ENCODE measurements at places on chromosomes 1 and 21.

DNA sequence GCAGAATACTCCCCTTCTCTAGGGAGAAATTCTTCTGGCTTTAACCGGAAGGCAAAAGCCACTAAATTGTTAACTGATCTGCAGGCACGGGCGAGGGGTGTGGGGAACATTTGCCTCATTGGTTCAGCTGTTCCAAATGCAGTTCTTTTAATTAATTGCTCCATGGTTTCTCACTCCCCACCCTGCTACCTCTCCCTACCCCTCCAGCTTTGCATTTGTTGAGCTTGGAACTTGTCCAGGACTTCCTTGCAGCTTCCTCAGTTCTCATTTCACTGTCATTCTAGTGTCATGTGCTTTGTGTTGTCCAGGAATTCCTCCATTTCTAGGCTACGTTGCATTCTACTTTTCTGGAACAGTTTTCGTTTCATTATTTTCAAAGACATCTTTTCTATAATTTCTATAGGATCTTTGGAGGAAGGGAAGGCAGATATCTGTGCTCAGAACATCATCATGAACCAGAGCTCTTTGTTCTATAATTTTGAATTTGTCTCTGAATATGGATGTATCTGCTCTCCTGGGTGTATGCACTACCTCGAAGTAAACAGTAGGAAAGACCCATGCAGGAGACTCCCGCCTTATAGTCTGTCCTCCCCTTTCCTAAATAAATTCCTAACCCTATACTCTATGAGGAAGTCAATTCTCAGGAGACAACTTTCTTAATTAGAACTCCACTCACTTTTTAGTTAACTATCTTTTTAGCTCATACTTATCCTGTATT lies 132.4 kb upstream of the LMO4 start:
- no peak for DNase-seq

DNA sequence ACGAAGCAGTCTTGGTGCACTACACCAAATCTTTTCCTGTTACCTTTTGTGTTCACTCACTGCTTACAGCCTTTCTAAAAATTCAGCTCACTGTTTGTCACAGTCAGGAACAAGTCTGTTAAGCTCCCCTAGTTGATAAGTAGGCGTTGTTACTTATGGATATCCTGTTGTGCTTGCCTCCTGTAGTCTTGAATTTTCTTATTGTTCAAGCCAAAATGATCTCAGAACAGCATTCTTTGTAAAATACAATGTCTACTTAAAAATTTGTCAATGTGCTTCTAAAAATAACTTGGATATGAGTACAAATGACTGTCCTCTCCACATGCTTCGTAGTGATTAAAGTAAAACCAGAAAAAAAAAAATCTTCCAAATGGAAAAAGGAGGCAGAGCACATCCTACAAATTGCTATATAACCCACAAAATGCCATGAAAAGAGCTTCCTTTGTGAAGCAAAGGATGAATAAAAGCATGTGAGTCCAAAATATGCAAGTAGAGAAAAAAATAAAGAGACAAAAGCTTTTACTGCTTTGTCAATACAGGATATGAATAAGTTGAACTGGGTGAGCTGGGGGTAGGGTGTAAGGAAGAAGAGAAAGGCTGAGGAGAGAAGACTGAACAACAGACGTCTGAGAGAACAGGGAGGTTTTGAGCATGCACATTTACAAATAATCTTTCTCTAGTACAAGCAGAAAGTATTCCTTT lies 228.9 kb upstream of the ADGRL4 start:
- no peak for DNase-seq

- no peak for DNase-seq
Measured at GRCh38 chr1:11898831-11899467, 27.3 kb downstream of the KIAA2013 start.

GRCh38 chr1:107493111-107493716 lies 352.4 kb downstream of the NTNG1 start:
- no peak for DNase-seq

GRCh38 chr1:19209439-19209989 lies 552 bp downstream of the UBR4 start:
- no peak for DNase-seq

- no peak for DNase-seq
Measured at GRCh38 chr1:9166289-9167235, 37.7 kb upstream of the GPR157 start.

GRCh38 chr1:43441166-43441893 lies 12.4 kb downstream of the HYI start:
- DNase-seq, result no peak

DNA sequence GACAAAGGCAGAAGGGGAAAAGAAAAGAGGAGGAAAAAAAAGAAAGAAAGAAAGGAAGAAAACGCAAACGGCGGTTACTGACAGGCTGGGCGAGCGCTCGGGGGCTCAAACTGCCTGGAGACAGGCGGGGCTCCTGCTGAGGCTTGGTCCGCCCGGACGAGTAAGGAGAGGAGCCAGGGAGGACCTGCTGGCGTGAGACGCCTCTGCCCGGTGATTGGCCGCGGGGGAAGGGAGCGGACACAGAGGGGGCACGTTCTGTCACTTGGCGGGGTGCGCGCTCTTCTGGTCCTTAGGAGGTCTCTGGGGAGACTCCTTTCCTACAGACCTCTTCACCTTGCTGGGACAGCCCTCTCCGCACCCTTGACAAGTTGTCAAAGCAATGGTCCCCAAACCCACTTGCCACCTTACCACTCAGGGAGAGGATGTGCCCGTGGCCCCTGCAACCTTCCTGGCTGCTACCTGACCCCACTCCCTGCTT lies 791 bp upstream of the PIK3R3 start:
- DNase-seq, result no peak

GRCh38 chr1:92085727-92086126 lies 5.6 kb downstream of the BTBD8 start:
- no peak for DNase-seq

GRCh38 chr1:22325531-22326371 lies 125.9 kb upstream of the ZBTB40 start:
- no peak for DNase-seq

DNA sequence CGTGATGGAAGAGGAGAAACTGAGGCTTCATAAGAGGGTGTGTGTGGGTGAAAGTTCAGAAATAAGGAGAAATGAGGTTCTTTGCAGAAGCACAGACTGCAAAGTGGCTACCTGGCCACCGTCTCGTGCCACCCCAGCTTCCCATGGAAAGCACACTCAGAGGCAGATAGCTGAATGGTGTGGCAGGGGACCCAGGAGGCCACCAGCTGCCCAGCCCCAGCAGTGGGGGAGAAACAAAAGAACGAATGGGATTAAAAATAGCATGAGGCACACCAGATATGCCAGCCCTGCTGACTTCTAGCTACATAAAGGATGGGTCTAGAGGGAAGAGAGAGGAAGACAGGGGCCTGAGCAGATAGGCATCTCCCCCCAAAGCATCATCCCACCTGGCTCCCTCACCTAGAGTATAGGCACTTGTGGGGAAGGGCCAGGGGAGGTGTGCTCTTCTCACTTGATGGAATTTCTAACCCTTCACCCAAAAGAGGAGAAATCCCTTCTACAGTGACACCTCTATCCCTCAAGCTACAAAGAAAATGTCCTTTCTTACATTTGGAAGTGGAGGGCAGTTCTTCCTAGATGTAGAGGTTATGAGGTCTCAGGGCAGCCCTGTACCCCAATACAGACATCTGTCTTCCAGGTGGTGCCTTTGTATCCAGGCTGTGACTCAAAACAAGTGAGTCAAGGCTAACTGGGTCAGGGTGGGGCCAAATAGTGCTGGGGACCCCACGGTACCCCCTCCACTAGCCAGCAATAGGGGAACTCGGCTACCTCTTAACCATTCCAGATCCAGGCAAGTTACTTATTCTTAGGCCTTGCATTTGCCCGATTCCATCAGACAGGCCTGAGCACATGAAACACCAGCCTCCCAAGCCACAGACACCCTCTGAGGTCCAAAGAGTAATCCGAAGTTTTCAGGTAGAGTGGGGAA lies 3.5 kb downstream of the HDGF start:
- no peak for DNase-seq

- DNase-seq, result no peak
Measured at GRCh38 chr1:177585302-177586220, 384.3 kb downstream of the SEC16B start.

DNA sequence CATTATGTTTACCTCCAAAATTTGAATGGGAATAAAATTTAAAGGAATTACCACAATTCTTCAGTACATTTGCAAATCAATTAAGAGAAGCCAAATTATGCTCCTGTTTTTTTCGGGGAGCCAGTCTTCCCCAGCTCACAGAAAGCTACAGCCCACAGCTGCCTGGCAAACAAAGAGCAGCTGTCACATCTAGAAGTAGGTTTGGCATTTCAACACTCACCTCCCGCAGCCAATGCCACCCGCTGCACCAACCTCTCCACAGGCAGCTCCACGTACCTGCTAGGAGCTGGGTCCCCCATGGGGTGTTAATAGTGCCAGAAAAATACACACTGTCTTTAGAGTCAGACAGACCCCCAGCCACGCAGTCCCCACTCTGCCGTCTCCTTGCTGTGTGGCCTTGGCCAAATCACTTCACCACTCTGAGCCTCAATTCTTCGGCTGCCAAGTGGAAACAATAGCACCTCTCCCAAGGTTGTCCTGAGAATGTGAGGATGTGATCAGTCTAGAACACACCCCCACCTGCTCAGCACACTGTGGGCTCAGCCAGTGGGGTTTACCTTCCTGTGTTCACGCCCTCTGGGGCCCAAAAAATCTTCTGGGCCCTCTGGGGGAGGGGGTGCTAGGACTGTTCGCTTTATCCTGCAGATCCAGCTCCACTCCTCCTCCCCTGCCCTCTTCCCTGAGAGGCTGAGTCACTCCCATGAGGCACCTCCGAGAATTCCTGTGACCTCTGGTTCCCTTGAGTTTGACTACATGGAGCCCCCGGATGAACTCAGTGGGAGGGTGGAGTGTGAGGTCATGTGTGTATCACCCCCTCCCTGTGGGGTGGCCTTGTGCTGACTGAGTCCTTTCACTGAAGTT lies 204.3 kb upstream of the GRIK3 start:
- no peak for DNase-seq

DNA sequence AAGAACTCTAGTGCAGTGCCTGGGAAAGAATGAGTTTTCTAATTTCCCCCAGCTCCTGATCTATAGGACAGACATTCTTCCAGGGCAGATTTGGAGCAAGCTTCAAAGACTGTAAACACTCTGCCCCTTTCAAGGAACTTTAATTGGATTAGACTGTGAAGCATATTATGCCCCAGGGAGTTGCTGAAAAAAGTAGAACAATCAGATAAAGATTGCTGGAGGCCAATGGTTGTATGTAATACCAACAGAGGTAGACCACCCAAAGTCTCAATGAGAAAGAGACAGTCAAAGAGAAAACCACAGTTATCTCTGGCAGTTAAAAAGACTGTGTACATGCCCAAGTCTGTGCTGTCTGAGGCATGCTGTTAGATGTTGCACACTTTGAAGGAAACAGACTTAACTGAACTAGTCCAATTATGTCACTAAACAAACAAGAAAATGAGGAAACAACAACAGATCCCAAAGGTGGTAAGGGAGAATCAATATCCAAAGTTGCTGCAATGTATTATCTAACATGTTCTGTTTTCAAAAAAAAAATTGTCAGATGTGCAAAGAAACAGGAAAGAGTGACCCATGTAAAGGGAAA lies 24.4 kb downstream of the C4BPA start:
- no peak for DNase-seq

DNA sequence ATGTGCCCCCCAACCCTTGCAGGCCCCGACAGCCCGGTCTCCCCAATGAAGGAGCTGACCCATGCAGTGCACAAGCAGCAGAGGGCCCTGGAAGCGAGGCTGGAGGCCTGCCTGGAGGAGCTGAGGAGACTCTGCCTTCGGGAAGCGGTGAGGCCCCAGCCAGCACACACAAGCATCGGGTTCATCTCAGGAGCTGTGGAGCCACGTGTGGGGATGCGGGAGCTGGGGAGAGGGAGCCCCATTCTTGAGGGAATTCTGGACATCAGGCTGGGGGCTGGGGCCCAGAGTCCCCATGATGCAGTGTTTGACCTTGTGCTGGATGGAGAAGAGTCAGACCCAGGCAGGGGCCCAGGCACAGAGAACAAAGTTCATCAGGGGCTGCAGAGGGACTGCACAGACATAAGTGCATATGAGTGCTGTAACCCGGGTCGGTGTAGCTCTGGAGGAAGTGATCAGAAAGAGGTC lies 4.8 kb downstream of the INAVA start:
- no peak for DNase-seq

- DNase-seq, result no peak
Measured at GRCh38 chr1:208240662-208241355, 3.4 kb downstream of the PLXNA2 start.

- DNase-seq, result no peak
Measured at GRCh38 chr1:36440044-36440443, 10.2 kb downstream of the OSCP1 start.

GRCh38 chr1:226736908-226737818 lies 1.9 kb downstream of the ITPKB start:
- no peak for DNase-seq

GRCh38 chr1:207459008-207459407 lies 4.9 kb downstream of the CR2 start:
- DNase-seq, result no peak

- no peak for DNase-seq
Measured at GRCh38 chr1:175204330-175204729, 11.8 kb upstream of the KIAA0040 start.

GRCh38 chr1:29669158-29669871 lies 433.0 kb downstream of the PTPRU start:
- DNase-seq, result no peak

GRCh38 chr1:109669246-109669948 lies 1.5 kb downstream of the GSTM2 start:
- no peak for DNase-seq

DNA sequence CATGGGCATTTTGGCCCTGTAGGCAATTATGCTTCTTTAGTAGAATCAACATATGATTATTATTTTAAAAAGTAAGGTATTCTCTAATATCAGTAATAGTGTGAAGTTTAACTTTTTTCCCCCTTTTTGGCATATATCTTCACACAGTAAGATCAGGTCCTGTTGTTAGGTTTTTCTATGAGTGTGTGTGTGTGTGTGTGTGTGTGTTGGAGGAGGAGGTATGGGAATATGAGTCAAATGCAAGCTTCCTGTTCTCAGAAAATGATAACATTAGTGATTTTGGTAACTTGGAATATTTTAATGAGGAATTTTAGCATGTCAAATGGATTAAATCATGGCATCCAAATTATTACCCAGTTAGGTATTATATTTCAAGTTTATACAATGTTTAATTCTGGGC lies 65.8 kb upstream of the BCL10 start:
- DNase-seq, result no peak

DNA sequence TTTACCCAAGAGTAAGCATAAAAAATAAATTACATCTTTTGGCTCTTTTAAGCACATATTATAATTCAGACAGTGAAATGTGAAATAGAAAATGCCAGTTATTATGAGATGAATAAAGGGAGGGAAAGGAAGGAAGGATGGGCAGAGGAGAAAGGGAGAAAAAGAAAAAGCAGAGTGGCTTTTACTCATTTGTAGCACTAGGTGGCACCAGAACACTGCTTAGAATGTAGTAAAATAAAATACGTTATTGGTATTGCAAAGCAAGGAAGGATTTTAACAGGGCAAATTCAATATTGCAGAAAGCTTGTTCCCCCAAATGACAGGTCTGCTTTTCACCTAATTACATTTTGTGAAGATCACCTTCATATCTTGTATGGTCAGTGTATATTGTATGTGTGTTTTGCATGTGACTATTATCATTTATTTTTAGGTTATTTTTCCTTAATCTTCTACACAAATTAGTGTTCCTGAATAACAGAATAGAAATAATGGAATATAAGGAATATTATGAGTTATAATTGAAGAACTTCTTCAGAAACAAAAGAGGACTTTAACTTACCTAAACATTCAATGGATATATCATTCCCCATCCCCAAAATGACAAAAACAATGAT lies 9.1 kb upstream of the PCNX2 start:
- DNase-seq, result no peak
